ENCODE measurements at places on chromosomes 16 and 17.

GRCh38 chr17:83155128-83156121 lies 76.0 kb downstream of the METRNL start:
- DNase-seq = peak; percentile 79

- DNase-seq = no peak
Measured at GRCh38 chr17:78125138-78125913, 3.2 kb downstream of the TMC6 start.

GRCh38 chr17:81064678-81065475 lies 29.9 kb downstream of the BAIAP2 start:
- DNase-seq = peak; percentile 88

DNA sequence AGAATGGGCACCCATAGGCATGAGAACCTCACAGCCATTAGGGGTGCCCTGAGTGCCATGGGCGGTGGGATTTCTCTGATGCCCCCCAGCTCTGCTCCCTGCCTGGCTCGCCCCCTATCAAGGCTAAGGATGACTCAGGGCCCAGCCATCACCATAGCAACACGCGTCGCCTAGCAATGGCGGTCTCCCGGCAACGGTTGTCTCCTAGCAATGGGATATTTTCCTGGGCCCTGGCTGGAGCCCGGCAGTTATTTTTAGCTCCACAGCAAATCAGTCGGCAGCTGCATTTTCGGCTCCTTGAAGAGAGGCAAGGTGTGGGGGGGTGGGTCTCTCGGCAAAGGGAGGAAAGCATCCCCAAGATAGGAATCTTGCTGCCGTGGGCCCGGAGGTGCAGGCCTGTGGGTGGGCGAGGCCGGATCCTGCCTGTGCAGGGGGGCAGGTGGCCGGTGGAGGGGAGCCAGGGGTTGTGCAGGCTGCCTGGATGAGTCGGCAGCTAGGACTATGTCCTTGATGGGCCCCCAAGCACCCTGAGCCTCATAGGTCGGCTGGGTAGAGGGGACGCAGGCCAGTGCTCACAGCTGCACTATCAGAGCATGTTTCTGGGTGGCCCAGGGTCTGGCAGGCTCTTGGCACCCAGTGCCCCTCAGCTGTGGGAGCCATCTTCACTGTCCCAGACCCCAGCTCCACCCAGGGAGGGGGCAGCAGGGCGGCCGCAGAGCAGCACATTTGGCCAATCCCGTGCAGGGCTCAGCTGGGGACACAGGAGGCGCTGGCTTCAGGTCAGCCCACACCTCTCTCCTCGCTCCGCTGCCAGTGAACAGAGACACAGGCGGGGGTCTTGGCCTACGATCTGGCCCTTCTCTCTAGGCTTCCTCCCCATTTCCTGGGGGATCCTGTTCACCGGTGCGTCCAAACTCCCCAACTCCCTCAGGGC lies 4.2 kb upstream of the FBXL16 start:
- DNase-seq = peak; percentile 61

GRCh38 chr16:85959686-85960085 lies 60.7 kb downstream of the IRF8 start:
- no peak for DNase-seq

DNA sequence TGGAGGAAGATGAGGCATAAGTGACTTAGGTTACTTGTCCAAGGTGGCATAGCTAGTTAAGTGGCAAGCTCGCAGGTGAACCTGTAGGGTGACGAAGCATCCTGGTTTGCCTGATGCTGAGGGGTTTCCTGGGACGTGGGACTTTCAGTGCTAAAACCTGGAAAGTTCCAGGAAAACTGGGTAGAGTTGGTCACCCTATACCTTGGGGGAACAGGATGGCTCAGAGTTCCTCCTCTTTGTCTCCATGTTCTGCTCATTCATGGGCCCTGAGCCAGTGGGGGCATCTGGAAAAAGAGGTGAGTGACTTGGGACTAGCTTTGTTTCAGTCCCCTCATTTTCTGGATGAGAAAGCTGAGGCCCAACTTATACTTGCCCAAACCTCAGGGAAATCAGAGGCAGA lies 268.0 kb upstream of the N4BP1 start:
- no peak for DNase-seq

GRCh38 chr16:31182391-31182790 lies 2.5 kb downstream of the FUS start:
- peak; percentile 44 for DNase-seq

- no peak for DNase-seq
Measured at GRCh38 chr17:59751955-59752413, 44.5 kb downstream of the VMP1 start.

GRCh38 chr16:20905576-20905975 lies 5.0 kb downstream of the LYRM1 start:
- DNase-seq = no peak

- DNase-seq = no peak
Measured at GRCh38 chr16:13435415-13435814, 484.5 kb upstream of the ERCC4 start.

- DNase-seq = no peak
Measured at GRCh38 chr17:40094874-40095273, 5.5 kb downstream of the NR1D1 start.

GRCh38 chr17:56690441-56691291 lies 97.2 kb downstream of the NOG start:
- DNase-seq = peak; percentile 74

GRCh38 chr17:50484386-50485155 lies 5.9 kb downstream of the RSAD1 start:
- DNase-seq = no peak

GRCh38 chr16:67528870-67529581 lies 397 bp downstream of the RIPOR1 start:
- peak; percentile 73 for DNase-seq

- no peak for DNase-seq
Measured at GRCh38 chr16:56057151-56057550, 134.1 kb upstream of the GNAO1 start.

- no peak for DNase-seq
Measured at GRCh38 chr16:84786605-84787262, 33.1 kb upstream of the CRISPLD2 start.

GRCh38 chr16:75104836-75105235 lies 11.7 kb downstream of the LDHD start:
- DNase-seq = no peak
